ENCODE measurements at places on chromosomes 4 and X.

- no peak for DNase-seq
These were observed 116.2 kb downstream of the TMA16 start for GRCh38 chr4:163610648-163611047.

- DNase-seq, result no peak
These were observed 575.8 kb downstream of the PACRGL start for GRCh38 chr4:21276046-21276445.

DNA sequence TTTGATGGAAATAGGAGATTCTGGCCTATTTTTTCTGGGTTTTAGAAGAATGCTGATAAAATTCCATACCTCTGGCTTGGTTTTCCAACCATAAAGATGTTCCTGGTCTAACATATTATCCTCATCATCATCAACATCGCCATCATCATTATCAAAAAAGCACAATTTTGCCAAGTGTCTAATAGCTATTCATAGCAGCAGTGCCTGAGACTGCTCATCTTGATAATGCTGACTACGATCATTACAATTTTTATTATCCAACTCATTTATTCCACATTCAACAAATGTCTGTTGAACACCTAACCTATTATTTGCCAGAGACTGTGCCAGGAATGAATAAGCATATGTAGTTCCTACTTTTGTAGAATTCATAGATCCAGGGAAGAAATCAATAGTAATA, 303.5 kb upstream of the GATB start:
- no peak for DNase-seq

GRCh38 chr4:5746829-5747737, 36.1 kb downstream of the EVC start:
- DNase-seq, result no peak

- DNase-seq, result no peak
These were observed 67.0 kb upstream of the CXCL13 start for GRCh38 chr4:77538574-77539157.

- DNase-seq, result no peak
These were observed at the start of gene TCEAL9 for GRCh38 chrX:103356130-103356798. TSS of gene TCEAL9 (plus strand) at chrX:103356506. CDS start at chrX:103357685, 1,179 bp downstream.

GRCh38 chr4:44652002-44652401, 577 bp upstream of the YIPF7 start:
- DNase-seq, result no peak

DNA sequence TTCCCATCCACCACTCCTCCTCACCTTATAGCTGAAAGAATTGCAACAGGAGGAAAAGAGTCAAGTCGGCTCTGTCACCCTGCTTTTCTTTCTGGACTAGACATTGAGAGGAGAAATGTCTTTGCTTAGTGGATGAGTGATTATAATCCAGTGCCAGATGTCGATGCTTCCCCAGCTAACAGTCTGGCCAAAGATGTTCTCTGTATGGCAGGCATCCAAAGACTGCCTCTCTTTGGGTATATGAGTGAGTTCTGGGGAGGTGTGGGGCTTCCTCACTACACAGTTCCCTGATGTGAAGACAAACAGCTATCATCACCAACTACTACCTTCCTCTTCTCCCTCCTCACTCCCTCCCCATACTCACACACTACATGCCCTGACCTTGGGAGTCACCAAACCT, 90.9 kb downstream of the COMMD8 start:
- DNase-seq, result no peak
